ENCODE measurements at places on chromosomes 2 and 18. TPM values are rescaled to one million over a fixed set of nuclear protein-coding genes. Genes with fewer than 3 reads are reported as not detected.

Gene CHRNG
- total RNA-seq: not detected

Gene C1QL2
- not detected for total RNA-seq

Gene RBKS
- 5.5 TPM for total RNA-seq

Gene CPO
- total RNA-seq: not detected

Gene VIT
- 0.21 TPM for total RNA-seq

Gene RAX
- not detected for total RNA-seq

Gene SPOPL
- 38.0 TPM for total RNA-seq

Gene CABYR
- not detected for total RNA-seq

Gene NTSR2
- total RNA-seq: not detected

Gene CNRIP1
- total RNA-seq: 6.4 TPM

Gene RNASEH1
- total RNA-seq: 13.3 TPM

Gene PPP3R1
- total RNA-seq: 67.8 TPM

Gene MC5R
- not detected for total RNA-seq

Gene CBLN2
- total RNA-seq: 1.1 TPM

Gene GPR45
- total RNA-seq: not detected

Gene TRPM8
- not detected for total RNA-seq

Gene C2orf80
- total RNA-seq: not detected

Gene PLCD4
- 1.6 TPM for total RNA-seq

Gene AQP12B
- 7.9 TPM for total RNA-seq

Gene LYPD6
- total RNA-seq: 5.2 TPM

Gene MGAT5
- 61.7 TPM for total RNA-seq

Gene TTN
- 0.99 TPM for total RNA-seq

Gene TGFA
- total RNA-seq: 21.4 TPM

Gene INPP1
- 39.2 TPM for total RNA-seq

Gene CYBRD1
- 35.6 TPM for total RNA-seq

Gene DUSP2
- 5.1 TPM for total RNA-seq

Gene TMEM17
- 0.74 TPM for total RNA-seq

Gene NLRC4
- total RNA-seq: 0.74 TPM

Gene PPM1G
- total RNA-seq: 119 TPM

Gene TLX2
- total RNA-seq: 0.12 TPM

Gene CD8A
- total RNA-seq: 1.6 TPM

Gene SPP2
- total RNA-seq: not detected

Gene HYCC2
- 23.9 TPM for total RNA-seq

Gene GALNT13
- total RNA-seq: 0.07 TPM

Gene SMAD2
- 133 TPM for total RNA-seq

Gene IL36B
- not detected for total RNA-seq

Gene CD302
- total RNA-seq: 15.1 TPM

Gene SCN3A
- total RNA-seq: 0.40 TPM

Gene CXCR4
- total RNA-seq: 10.5 TPM

Gene ZNF516
- total RNA-seq: 21.3 TPM

Gene SEH1L
- total RNA-seq: 55.6 TPM

Gene SLC19A3
- total RNA-seq: 19.6 TPM

Gene PIEZO2
- total RNA-seq: 0.79 TPM

Gene DOK6
- 0.61 TPM for total RNA-seq

Gene CCBE1
- 0.27 TPM for total RNA-seq

Gene ZNF513
- total RNA-seq: 21.7 TPM

Gene RESP18
- total RNA-seq: not detected

Gene TXNDC2
- not detected for total RNA-seq

Gene PHOSPHO2
- 7.0 TPM for total RNA-seq

Gene PMAIP1
- 4.9 TPM for total RNA-seq

Gene RBMS1
- 21.1 TPM for total RNA-seq

Gene SAG
- total RNA-seq: not detected

Gene SERPINB11
- not detected for total RNA-seq

Gene TTL
- 16.9 TPM for total RNA-seq
